GM04503 (cell line): ENCODE measurements at places on chromosomes 5 and 9.

- peak; percentile 47 for DNase-seq
These were observed 104.9 kb upstream of the RUSC2 start for GRCh38 chr9:35385042-35385441.

- no peak for DNase-seq
These were observed 22.5 kb downstream of the ABO start for GRCh38 chr9:133252301-133253020.

- DNase-seq = no peak
These were observed 556.6 kb downstream of the TLE1 start for GRCh38 chr9:81132796-81133195.

- DNase-seq = no peak
These were observed 295.7 kb downstream of the MED10 start for GRCh38 chr5:6082685-6083084.

DNA sequence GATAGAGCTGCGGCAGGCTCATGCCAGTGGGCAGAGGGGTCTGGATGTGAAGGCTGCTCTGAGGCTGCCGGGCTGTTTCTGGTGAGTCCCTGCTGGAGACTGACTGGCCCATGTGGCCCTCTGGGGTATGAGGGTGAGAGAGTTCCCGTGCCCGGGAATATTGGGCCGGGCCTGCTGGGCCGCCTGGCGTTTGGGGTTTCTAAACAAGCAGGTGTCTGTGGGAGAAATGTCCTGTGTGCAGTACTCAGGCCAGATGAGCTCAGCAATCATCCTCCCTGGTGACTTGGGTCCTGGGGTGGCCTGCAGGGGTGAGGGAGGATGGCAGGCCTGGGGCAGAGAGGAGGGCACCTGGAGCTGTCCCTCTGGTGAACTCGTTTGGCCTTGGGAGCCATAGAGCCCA, 74.9 kb downstream of the MACROH2A1 start:
- no peak for DNase-seq

- DNase-seq = no peak
These were observed 106.5 kb upstream of the IZUMO3 start for GRCh38 chr9:24652181-24652580.

DNA sequence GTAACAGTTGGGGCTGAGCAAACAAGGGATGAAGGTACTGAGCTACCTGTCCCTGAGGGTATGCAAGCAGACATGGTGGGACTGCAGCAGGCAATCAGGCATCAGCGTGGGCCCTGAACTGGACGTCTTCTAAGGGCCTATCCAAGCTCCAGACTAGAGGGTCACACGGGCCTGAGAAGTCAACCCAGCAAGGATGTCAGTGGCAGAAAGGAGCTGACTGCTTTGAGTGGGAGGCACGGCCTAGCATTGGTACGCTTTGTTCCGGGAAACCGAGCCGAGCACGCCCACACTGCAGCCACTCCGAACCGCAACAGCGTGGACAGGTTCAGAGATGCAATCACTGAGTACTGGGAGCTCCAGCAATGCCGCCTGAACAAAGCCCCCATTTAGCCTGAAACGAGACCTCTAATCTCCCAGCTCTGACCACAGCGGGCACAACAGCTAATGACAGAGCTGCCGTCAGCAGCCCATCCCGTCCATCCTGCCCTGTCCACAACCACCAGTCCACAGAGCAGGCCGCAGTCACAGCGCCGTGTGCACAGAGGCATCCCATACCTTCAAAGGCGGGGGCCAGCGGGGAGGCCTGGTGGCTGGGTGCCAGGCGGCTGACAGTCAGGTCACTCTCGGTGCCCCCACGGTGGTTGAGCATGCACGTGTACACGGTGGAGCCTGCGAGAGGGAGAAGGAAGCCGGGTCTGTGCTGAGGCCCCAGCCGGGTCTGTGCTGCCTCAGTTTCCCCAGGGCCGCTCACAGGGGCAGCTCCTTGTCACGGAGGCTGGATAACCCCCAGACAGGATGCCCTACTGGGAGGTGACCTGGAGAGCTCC, 44.2 kb downstream of the SARDH start:
- no peak for DNase-seq

DNA sequence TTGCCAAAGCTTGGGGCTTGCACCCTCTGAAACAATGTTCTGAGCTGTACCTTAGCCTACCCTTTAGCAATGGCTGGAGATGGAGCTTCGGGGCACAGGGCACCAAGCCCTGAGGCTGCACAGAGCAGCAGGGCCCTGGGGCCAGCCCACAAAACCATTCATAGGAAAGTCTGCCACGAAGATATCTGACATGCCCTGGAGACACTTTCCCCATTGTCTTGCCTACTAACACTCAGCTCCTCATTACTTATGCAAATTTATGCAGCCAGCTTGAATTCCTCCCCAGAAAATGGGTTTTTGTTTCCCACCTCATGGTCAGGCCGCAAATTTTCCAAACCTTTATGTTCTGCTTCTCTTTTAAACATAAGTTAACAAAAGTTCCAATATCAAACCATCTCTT, 105.7 kb downstream of the DTWD2 start:
- DNase-seq = no peak

- no peak for DNase-seq
These were observed 11.4 kb upstream of the RAB3C start for GRCh38 chr5:58571501-58571900.

- DNase-seq = no peak
These were observed 752.8 kb upstream of the ADAMTS16 start for GRCh38 chr5:4387290-4387689.

DNA sequence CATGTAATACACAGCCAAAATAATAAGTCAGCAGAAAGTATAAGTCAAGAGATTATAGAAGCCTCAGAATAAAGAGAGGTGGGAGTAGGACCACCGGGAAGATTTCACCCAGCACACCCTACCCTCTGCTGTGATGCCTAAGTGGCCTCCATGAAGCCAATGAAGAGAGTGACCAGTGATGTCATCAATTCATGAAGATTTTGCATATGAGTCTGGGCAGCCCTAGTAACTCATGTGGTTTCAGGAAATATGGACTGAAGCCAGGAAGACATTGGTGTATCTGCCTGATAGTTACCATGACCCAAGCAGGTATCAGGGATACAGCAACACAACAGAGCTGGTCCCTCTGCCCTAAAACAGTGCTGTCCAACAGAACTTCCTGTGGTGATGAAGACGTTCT, 135.3 kb downstream of the ADAMTS12 start:
- no peak for DNase-seq

DNA sequence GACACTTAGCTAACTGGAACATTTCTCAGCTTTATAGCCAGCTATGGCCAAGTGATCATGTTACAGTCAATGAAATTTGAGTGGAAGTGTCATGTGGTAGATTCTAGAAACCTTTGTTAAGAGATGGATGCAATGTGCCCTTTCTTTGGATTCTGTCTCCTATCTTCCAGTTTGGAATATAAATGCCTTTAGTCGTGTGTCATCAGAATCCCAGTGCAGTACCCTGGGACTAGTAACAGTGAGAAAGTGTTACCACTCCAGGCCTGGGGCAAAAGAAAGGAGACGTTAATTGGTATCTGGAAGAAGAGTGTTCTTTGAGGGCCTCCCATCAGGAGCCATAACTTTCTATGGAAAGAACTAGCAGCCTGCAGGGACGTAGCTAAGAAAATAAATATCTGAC, 149.6 kb downstream of the SNX18 start:
- no peak for DNase-seq

- DNase-seq = peak; percentile 80
These were observed 1.5 kb upstream of the TESK1 start for GRCh38 chr9:35603506-35603985.

DNA sequence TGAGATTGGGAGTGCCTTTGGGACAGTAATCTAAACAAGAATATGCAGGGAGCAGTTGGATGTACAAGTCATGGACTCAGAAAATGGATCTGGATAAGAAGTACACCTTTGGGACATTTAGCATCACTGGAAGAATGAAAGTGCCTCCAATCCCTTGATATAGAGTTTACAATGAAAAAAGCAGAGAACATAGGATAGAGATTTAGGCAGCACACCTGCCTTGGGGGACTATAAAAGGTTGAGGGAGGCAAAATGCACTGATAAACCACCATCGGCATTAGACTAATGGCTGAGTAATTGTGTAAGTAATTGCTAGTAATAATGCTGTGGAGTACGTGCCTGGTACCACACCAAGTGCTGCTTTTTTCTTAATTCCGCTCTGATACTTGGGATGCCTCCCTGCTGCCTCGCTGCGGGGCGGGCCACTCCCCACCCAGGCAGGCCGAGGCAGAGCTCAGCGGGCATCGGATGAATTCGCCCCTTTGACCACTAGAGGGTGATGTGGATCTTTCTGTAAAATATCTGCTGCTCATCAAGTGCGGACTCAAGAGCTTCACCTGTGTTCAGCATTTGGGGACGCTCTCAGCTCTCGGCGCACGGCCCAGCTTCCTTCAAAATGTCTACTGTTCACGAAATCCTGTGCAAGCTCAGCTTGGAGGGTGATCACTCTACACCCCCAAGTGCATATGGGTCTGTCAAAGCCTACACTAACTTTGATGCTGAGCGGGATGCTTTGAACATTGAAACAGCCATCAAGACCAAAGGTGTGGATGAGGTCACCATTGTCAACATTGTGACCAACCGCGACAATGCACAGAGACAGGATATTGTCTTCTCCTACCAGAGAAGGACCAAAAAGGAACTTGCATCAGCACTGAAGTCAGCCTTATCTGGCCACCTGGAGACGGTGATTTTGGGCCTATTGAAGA, 99.9 kb downstream of the ANKRD18B start:
- peak; percentile 11 for DNase-seq

GRCh38 chr5:52854301-52854700, 66.6 kb downstream of the ITGA1 start:
- DNase-seq = no peak

DNA sequence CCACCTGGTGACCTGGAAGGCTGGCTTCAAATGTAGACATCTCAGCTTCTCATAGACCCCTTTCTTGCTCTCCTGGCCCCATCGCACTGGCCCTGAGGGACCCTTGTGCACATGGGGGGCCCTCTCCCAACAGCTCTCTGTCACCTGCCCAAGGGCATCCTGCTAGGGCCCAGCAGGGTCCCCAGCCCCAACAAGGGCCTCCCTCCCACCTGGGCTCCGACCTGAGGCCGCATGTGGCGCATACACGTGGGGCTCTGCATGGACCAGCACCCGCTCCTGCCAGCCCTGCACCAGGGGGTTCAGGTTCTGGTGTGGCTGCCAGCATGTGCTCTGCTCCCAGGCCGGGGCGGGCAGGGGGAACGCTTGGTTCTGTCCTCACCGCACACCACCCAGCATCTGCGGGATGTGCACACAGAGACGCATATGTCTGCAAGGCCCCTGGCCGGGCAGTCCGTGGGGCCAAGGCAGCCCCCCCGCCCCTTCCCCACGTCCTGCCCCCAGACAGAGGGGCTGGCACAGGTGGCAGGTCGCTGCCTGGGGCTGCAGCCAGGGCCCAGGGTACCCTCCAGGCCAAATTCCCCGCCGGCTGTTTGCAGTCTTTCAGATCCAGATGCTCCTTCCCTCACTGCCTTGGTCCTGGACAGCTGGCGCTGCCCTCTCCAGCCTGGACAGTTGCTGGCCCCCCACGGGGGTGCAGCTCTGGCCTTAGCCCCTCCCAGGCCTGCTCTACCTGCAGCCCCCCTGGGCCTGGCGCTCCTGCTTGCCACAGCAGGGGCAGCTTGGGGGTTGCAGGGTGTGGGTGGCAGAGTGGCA, 17.9 kb upstream of the NRARP start:
- DNase-seq = no peak

- no peak for DNase-seq
These were observed 75.8 kb downstream of the KIAA1958 start for GRCh38 chr9:112562235-112562958.

DNA sequence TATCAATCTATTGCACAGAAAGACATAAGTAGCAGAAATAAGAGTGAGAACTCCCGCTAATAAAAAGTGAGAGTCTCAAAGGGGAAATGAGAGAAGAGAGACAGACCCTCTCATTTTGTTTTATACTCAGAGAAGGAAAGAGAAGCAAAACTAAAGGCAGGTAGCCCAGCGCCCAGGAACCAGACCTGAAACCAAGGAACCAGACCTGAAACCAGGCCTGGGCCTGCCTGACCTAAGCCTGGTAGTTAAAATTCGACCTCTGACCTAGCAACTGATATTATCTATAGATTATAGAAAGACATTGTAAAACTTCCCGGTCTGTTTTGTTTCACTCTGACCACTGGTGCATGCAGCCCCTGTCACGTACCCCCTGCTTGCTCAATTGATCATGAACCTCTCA, 134.5 kb upstream of the SEMA6A start:
- no peak for DNase-seq

GRCh38 chr5:10077791-10078545, 171.7 kb downstream of the ATPSCKMT start:
- DNase-seq = peak; percentile 70

DNA sequence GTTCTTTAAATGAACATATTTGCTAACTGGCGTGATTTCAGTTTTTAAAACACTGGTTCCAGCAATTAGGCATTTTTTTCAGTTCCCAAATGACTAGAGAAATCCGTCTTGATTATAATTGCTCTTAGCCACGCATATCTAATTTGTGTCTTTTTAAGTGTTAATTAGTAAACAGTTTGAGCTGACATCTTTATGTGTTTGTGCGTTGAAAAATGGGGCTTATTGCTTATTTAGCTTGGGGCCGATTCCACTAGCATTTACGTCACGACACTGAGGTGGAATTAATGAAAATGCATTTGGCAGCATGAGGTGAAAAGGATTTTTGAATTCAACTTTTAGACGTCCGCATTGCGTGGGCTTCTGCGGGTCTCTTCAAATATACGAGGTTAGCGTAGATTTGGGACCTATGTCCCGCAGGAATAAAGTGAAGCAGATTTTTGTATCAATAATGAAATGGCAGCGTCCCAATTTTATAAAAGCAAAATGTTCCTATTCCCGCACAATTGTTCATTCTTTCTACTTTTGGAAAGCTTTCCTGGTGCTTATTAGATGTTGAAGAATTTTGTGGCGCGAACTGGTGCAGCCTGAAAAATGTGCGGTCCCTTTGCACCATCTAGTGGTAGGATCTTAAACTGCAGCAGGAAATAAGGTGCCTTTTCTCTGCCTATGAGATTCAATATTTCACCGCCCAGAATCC, 122.7 kb upstream of the LMX1B start:
- DNase-seq = no peak

- DNase-seq = no peak
These were observed 4.3 kb downstream of the SHC3 start for GRCh38 chr9:89174291-89174690.

DNA sequence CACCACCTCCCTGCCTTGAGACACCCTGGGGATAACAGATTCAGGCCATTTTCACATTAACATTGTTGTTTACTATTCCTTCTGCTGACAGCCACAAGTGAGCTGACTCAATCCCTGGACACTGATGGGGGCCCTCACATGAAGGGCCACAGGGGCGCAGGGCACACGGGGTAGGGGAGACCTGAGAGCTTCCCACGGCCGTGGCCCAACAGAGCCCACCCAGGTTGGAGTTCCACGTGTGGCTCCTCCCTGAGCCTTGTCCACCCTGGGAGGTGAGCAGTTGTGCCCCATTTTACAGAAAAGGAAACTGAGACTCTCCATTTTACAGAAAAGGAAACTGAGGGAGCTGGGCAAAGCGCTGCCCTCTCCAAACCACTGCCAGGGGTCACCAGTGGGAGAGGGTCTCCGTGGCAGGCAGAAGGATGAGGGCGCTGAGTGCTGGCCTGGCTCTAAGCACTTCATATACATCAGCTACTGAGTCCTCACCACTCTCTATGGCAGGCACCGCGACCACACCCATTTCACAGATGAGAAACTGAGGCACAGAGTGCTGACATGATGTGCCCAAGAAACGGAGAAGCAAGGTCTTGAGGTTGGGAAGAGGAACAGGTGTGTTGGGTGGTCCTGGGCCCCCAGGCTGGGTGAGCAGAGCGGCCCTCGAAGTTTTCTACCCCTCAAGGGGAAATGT, 2.3 kb downstream of the NINJ1 start:
- DNase-seq = no peak

GRCh38 chr5:31091501-31091900, 102.0 kb upstream of the CDH6 start:
- no peak for DNase-seq
